ENCODE measurements at places on chromosomes 7 and 10. TPM values are rescaled to one million over a fixed set of nuclear protein-coding genes. Genes with fewer than 3 reads are reported as not detected.

PHKG1 gene
- total RNA-seq: 1.2 TPM

PHYHIPL gene
- not detected for total RNA-seq

ZPBP gene
- total RNA-seq: 0.22 TPM

CCDC146 gene
- 1.5 TPM for total RNA-seq

TMEM270 gene
- not detected for total RNA-seq

PAPSS2 gene
- 0.18 TPM for total RNA-seq

RAMP3 gene
- not detected for total RNA-seq

GPAM gene
- 16.4 TPM for total RNA-seq

TAS2R41 gene
- not detected for total RNA-seq

SLC13A4 gene
- total RNA-seq: not detected

CPXM2 gene
- total RNA-seq: not detected

CPEB3 gene
- 2.1 TPM for total RNA-seq

PLCE1 gene
- total RNA-seq: not detected

TRPV6 gene
- total RNA-seq: not detected

CDCA7L gene
- total RNA-seq: 75.5 TPM
